AG20443 (cell line): ENCODE measurements at places on chromosomes 5 and 9.

DNA sequence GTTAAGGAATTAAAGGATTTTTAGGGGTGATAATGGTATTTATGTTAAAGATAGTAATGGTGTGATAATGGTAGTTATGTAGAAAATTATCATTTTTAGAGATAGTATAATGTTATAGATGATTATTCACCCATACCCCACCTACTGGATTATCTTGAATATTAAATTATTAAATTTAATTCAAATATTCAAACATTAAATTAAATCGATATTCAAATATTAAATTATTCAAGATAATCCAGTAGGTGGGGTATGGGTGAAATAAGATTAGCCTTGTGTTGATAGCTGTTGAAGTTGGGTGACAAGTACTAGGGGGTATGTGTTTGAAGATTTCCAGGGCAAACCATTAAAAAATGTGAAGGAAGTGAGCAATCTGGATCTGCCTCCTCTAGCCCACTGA lies 15.6 kb downstream of the FAM219A start:
- DNase-seq: no peak

GRCh38 chr9:93326056-93326455 lies 125.4 kb upstream of the FAM120A start:
- no peak for DNase-seq

GRCh38 chr5:154543380-154543779 lies 65.4 kb upstream of the HAND1 start:
- DNase-seq: peak; percentile 49

DNA sequence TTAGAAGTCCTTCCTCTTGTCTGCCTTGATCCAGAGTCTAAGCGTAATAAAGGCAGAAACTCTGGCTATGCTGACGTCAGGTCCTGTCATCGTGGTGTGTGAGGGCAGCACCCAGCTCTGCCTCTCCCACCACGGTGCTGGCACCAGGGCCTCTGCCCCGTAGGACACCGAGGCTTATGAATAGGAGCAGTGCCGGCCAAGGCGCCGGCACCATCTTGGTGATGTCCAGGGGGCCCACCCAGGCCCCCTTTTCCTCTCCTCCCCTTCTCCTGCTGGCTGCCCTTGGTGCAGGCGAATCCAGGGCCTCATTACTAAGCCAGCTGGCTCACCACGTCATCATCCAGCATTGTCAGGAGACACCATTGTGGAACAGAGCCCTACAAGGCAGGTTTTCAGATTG lies 252.3 kb downstream of the FANCC start:
- DNase-seq: no peak
